ENCODE measurements at places on chromosomes 2 and 18.
A peak's percentile ranks its signal among the peaks of the same experiment; 100 is the strongest.

DNA sequence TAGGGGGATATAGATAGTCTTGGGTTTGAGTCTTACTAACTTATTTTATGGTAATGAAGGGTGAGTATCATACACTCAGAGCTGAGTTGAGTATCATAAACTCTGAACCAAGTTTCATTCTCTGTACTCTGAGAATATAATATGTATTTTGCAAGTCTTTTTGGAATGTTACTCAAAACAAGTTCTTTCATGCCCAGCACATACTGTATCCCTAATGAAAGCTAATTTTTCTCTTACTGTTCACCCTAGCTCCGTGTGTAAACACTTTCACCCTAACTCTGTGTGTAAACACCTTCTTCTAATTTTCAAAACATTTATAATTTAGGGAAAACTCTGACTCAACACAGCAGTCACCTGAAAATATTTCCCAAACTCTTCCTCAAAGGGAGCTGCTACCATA is 29.7 kb upstream of the CHST9 start:
- no peak for DNase-seq

DNA sequence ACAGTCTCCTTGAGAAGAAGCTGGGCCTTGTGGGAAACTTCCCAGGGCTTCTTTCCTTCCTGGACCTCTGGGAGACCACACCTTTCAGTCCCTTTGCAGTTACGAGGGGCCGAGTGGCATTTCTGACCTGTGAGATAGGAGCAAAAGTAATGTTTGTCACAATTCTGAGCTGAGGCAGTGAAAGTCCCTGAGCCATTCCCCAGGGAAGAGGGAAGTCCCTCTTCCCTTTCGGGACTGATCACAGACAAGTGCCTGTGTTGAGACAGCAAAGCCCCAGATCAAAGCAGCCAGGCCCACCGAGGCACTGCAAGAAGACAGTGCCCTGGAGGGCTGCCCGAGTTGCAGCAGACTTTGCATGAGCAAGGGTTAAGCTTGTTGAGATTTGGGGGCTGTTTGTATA is 41.9 kb downstream of the RHOB start:
- no peak for DNase-seq

DNA sequence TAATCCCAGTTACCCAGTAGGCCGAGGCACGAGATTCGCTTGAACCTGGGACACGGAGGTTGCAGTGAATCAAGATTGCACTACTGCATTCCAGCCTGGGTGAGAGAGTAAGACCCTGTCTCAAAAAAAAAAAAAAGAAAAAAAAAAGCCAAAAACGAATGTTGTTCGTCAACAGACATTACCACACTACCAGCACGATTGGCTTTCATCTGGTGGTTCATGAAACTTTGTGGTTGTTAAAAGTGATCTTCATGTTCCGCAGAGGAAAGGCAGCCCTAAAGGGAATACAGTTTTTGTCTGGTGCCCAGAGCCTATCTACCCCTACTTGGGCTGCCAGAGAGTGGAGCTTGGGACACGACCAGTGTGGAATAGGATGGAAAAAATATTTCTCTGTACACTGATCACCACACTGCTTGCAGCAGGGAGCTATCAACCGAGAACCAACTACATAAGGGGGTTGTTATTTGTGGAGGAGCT is 13.6 kb upstream of the CXCR4 start:
- no peak for DNase-seq

DNA sequence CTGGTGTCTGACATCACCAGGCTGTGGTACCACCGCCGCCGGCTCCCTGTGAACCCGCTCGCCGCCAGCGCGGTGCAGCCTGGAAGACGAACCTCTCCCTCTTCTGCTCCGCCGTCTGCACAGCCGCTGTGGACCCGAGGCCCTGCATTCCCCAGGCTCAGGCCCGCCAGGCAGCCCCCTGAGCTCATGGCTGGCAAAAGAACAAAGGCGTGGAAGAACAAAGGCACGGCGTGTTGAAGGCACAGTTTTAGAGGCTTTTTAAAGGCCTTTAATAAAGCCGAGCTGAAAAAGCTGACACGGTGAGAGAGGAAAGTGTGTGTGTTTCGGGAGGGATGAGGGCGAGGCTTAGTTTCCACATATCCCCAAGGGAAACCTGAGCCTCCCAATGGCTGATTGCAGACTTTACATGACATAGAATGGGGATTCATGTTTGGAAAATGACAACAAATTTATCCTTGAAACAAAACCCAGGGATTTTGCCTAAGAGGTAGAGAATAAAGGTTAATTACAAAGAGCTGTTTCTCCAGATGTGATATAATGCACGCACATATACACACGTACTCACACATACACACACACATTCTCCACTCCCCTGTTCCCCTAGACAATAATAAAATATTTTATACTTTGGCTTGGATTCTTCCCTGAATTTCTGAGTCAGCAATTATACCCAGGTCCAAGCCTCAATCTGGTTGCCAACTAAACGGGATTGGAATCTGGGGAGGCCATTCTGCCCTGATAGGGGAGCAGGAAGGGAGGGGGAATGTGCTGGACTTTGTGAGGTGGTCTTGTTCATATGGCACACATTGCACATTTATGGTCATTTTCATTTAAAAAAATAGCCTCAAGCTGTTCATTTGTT is 39.7 kb downstream of the RFX8 start:
- peak; percentile 68 for DNase-seq

- DNase-seq: no peak
These were observed 23.5 kb downstream of the TMEM37 start for GRCh38 chr2:119455066-119455718.

DNA sequence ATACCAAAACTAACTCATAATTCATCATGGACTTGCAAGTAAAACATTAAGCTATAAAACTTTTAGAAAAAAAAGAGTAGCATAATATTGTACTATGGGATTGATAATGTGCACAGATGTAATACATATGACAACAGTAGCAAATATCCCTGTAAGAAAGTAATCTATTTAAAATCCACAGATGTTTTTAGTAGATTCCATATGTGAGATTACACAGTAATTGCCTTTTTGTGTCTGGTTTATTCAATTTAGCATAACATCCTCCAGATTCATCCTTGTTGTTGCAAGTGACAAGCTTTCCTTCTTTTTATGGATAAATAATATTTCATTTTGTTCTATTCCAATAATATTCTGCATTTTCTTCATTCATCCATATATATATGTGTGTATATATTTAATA is 278.2 kb upstream of the LRRTM4 start:
- DNase-seq: no peak

- peak; percentile 35 for DNase-seq
These were observed 31.1 kb downstream of the HK2 start for GRCh38 chr2:74864728-74865722.

- no peak for DNase-seq
These were observed 10.7 kb upstream of the SPOPL start for GRCh38 chr2:138490673-138491494.

DNA sequence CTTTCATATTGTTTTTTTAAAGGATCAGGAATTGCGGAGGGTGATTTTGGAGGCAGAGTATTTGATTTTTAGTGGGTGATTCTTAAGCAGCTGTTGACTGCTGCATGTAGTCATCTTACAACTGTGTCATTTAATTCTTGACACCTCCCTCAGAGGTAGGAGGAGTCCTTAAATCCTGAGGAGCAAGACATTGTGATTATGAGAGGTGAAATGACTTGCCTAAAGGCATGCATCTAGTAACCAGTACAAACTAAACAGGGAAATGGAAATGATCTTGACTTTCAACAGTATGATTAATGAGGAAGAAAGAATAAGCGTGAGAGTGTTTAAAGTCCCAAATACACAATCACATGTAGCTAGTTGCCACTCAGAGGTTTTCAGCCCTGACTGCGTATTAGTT is 440.7 kb downstream of the THSD7B start:
- no peak for DNase-seq

DNA sequence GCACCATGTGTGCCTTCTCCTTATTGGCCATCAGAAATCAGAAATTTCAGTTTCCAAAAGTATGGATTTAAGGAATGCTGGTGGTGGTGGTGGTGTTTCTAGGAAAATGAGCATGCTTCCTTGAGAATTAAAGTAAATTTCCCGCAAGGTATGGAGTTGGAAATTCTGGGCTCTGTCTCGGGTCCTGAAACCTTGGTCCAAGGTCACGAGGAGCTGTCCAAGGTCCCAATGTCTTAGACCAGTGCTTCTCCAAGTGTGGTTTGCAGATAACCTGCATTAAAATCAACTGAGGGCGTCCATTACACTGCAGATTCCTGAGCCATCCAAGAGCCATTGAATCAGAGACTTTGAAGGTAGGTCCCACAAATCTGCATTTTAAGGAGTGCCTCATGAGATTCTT is 210.9 kb upstream of the PKDCC start:
- peak; percentile 20 for DNase-seq

GRCh38 chr2:106140913-106141312 is 53.2 kb downstream of the UXS1 start:
- DNase-seq: no peak

DNA sequence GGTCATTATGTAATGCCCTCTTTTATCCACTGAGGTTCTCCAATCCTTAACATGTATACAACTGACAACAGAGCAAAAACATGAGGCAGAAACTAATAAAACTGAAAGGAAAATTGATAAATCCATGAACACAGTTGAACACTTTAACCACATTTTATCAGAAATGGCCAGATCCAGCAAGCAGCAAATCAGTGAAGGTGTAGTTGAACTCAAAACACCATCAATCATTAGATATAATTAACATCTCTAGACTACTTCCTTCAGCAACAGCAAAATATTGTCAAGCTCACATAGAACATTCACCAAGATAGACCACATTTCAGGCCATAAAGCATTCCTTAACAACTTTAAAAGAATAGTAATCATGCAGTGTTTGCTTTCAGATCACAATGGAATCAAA is 72.9 kb downstream of the HS6ST1 start:
- no peak for DNase-seq

GRCh38 chr2:33535421-33535820 is 59.0 kb downstream of the RASGRP3 start:
- DNase-seq: no peak

DNA sequence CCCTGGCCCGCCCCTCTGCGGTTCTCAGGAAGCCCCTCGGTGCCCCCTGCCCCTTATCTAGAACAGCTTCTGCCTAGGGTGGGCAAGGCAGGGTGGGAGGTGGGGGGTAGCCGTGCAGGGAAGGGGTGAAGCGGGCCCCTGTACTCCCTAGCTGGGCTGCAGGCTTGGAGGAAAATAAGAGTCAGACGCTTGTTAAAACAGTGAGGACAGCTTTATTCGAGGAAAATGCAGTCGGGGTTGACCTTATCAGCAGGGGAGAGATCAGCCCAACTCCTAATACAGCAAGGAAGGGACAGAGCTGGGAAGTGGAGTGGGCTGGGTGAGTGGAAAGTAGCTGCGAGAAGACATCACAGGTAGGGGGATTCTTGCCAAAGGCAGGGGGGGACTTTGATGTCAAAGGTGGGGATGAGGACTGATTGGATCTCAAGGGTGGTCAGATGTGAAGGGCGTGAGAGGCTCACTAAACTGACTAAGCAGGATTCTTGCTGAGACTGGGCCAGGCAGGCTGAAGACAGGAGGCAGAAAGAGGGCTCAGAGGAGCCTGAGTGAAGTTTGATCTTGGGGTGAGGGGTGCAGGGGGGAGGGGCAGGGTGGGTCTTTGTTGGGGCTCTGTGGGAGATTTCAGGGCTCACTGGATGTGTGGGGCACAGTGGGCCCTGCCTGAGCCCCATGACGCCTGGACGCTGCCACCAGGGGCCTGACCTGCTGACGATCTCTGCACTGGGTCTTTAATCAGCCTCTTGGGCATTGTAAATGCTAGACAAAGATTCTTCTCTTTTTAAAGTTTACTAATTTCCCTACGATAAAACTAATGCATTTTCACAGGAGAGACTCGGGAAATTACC is 29.9 kb downstream of the HPCAL1 start:
- no peak for DNase-seq

DNA sequence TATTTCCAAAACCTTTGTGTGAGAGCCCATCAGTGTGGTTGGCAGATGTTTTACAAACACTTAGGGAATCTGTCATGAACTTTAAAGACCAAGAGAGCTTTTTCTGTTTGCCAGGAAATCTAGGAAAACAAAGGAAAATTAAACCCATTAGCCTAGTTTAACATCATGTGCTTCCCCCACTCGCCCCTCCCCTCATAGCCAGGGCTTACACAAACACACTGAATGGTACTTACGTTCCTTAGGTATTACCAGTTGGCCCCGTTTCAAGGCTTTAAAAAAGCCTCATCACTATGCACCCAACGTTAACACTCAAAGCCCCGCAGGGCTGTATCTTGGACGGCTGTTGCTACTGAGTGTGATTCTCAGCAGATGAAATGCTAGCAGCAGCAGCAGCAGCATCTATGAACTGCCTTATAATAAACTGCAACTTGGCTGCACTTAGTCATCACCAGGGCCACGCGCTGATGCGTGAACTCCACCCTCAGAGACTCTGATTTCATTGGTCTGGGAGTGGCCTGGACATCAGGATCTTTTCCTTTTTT is 20.1 kb upstream of the TTC39C start:
- peak; percentile 72 for DNase-seq

DNA sequence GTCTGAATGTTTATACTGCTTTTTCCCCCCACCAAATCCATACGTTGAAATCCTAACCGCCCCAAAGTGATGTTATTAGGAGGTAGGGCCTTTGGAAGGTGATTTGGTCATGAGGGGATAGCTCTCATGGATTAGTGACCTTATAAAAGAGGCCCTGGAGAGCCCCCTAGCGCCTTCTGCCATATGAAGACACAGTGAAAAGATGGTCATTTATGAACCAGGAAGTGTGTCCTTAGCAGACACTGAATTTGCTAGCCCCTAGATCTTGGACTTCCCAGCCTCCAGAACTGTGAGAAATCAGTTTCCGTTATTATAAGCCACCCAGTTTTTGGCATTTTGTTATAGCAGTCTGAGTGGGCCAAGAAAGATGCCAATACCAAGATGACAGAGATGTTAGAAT is 7.2 kb upstream of the TSN start:
- DNase-seq: peak; percentile 34

GRCh38 chr18:58161659-58162058 is 117.6 kb downstream of the NEDD4L start:
- no peak for DNase-seq

- no peak for DNase-seq
These were observed 102.1 kb downstream of the MTCL1 start for GRCh38 chr18:8807488-8807805.

DNA sequence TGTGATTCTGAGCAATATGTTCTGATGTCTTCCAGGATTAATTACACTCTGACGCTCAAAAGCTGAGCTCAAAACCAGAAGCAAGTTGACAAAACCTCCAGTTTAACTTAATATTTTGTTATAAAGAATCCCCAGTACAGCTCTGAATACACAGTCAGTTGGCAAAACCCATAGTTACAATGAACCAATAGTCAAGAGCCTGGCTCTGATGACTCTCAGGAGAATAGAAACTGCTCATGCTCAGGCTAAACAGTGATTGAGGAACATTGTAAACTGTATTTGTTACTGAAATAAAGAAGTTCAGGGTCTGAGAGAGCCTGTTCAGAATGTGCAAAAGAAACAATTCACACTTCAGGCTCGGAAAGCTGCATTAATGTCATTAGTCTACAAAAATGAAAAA is 1565.9 kb downstream of the SUCLG1 start:
- no peak for DNase-seq

DNA sequence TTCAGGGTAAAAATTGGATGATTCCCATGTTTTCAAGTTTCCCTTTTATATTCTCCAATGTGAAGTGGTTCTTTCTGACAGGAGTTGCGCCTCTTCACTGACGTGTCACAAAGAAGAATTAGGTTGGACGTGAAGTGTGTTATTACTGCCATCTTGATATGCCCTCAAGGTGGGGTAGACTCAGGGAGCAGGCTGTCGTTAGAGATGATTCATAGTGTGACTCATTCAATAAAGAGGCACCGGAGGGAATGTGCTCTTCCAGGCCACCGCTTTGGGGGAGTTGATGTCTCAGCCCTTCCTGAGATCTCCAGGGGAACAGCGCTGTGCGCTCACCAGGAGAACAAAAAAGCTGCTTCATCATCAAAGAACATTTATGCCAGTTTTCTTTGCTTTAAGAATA is 3.6 kb upstream of the DGKD start:
- peak; percentile 84 for DNase-seq

Data from GM03348 (cell line).